Hematopoietic multipotent progenitor cell treated with erythropoietin and hydrocortisone succinate and interleukin-3 and kit ligand, for 4 days (in vitro differentiated cells): ENCODE measurements at places on chromosomes 2 and 18.

DNA sequence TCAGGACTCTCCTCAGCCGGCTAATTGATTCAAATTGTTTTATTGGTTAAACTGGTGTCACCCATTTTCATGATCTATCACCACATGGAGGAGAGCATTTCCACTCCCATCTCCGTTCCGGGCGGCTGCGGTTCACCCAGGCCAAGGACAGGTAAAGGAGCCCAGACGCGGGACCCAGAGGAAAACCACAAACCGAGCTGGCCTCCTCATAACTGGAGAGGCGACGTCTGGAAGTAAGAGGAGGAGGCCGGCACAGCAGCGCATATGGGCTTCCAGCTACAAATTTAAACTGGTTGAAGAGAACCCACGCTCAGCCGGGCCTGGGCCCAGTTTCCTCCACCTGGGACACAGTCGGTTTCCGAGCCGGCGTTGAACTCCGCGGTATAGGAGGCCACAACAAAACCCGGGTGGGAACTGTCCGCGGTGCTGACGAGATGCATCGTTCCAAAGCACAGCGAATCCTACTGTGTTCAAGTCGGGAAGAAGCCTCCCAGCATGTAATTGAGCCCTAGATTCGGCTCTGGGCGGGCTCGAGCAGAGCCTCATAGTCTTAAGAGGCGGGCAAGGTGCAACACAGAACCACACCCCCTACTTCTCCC lies 3.0 kb upstream of the SKOR2 start:
- peak; percentile 71 for DNase-seq

- peak; percentile 27 for DNase-seq
Measured at GRCh38 chr2:46576875-46577274, 97.5 kb downstream of the TMEM247 start.

GRCh38 chr2:218963601-218964000 lies 4.1 kb downstream of the CDK5R2 start:
- no peak for DNase-seq

- DNase-seq, result no peak
Measured at GRCh38 chr2:28276076-28276618, 116.5 kb upstream of the FOSL2 start.

GRCh38 chr18:25875551-25876240 lies 214.7 kb downstream of the SS18 start:
- DNase-seq, result peak; percentile 13

DNA sequence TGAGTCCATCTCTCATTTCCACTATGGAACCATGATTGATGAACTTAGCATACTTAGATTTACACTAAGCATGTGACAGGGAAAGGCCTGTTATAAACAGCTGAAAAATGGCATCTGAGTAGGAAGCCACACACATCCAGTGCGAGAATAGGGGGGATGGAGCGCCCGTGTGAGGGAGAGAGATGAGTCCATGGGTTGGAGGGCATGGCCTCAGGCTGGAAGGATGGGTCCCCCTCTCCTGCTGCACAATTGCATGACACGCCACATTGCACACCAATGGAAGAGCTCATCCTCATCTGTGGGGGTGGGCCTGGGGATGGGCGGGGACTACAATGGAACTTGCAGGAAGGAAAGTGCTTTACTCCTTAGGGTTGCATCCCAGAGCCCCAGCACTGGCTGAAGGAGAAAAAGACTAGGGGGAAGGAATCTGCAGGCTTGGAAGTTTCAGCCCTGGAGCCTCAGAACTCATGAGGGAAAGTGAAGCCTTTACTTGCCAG lies 46.4 kb upstream of the CXCR4 start:
- DNase-seq, result no peak

GRCh38 chr2:156800781-156801361 lies 364.7 kb downstream of the GPD2 start:
- DNase-seq, result no peak

- peak; percentile 64 for DNase-seq
Measured at GRCh38 chr18:62832282-62832681, 116.9 kb downstream of the PHLPP1 start.

DNA sequence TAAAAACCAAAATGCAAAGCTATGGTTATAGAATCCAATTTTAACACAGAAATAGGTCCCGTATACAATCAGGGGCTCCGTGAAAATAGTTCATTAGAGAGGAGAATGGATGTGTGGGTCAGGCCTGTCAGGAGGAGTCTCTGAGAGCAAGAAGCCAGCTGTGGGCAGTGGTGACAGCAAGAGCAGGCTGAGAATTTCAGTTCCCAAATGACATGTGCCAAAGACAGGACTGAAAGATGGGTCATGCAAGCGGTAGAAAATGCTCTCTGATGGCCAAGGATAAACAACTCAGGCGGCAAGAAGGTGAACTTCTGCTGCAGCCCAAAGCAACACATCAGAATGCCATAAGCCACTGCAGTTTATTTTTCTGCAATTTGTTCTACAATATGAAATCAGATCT lies 100.4 kb downstream of the CCDC141 start:
- DNase-seq, result no peak

DNA sequence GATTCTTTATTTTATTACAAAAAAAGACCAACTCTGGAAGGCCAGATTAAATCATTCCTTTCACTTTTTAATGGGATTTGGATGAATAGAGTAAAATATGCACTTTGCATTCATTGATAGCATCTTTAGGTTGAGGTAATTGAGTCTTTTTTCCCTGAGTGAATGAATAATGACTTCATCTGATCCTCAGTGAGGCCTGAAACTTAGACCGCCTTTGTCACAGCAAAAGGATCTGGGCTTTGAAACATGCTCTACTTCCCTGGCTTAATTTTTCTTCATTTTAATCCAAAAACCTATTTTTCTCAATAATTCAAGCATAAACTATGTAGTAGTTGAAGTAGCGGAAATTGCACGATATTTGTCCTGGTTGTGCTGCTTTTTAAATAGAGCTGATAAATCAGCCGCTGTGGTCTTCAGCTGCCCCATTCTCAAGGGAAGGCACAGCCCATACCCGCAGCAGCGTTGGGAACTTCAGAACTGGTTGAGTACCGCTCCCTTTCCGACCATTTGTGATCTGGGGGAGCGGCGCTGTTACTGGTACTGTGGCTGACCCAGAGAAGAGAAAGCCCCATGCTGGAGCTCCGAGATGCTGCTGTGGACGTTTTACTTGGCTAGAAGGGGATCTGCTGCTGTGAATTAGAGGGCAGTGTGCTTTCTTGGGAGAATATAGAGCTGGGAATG lies 145.3 kb upstream of the NFATC1 start:
- DNase-seq, result no peak

GRCh38 chr2:11683966-11684365 lies 14.0 kb upstream of the NTSR2 start:
- no peak for DNase-seq

- no peak for DNase-seq
Measured at GRCh38 chr2:45506756-45507155, 104.3 kb downstream of the SRBD1 start.

DNA sequence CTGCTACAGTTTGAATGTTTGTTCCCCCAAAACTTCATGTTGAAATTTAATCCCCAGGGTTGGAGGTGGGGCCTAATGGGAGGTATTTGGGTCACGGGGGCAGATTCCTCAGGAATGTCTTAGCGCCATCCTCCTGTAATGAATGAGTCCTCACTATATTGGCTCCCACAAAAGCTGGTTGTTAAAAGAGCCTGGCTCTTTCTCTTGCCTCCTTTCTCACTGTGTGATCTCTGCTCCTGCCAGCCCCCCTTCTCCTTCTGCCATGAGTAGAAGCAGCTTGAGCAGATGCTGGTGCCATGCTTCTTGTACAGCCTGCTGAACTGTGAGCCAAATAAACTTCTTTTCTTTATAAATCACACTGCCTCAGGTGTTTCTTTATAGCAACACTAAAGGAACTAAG lies 721.0 kb upstream of the PKDCC start:
- no peak for DNase-seq

DNA sequence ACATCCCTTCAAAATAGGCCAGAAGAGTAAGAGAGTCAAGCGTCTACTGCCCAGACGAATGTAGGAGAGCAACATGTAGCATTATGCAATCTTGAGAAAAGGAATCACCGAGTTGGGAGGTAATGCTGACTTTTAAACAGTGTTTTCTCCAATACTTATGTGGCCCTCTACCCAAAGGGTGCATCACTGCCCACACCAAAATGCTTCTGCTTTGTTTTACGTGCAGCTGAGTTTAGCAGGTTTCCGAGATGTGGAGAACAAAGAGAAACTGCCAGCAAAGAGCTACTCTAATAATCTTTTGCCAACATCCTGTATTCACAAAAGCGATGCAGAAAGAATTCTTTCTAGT lies 63.4 kb upstream of the ZEB2 start:
- peak; percentile 72 for DNase-seq

DNA sequence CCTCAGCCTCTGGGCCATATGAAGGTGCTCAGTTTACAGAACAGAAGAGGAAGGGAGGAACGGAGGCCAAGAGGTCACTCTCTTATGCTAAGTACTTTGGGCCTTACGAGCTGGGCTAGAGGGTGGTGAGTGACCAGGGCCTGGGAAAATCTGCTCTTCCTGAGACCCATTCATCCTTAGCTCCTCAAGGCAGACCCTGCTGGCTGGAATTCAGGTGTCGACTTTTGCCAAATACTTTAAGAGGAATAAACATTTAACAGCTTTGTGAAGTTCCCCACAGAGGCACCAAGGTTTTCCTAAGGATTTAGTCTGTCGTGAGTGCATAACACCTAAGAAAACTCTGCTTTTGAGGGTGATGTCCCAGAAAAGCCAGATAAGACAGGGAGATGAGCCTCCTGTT lies 129.7 kb upstream of the SIX2 start:
- no peak for DNase-seq

GRCh38 chr2:65165558-65165957 lies 35.7 kb upstream of the RAB1A start:
- peak; percentile 68 for DNase-seq

DNA sequence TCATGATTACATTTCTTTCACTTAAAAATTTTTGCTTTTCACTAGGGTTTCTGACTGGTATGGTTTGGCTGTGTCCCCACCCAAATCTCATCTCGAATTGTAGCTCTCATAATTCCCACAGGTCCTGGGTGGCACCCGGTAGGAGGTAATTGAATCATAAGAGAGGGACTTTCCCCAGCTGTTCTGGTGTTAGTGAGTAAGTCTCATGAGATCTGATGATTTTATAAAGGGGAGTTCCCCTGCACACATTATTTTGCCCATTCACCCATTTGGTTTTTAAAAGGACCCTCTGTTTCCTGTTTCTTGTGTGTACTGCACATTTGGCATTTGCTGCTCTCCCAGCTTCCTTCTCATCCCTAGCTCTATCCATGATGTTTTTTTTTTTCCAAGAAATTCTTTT lies 27.8 kb upstream of the NETO1 start:
- DNase-seq, result no peak

- no peak for DNase-seq
Measured at GRCh38 chr2:156792242-156792840, 356.2 kb downstream of the GPD2 start.

DNA sequence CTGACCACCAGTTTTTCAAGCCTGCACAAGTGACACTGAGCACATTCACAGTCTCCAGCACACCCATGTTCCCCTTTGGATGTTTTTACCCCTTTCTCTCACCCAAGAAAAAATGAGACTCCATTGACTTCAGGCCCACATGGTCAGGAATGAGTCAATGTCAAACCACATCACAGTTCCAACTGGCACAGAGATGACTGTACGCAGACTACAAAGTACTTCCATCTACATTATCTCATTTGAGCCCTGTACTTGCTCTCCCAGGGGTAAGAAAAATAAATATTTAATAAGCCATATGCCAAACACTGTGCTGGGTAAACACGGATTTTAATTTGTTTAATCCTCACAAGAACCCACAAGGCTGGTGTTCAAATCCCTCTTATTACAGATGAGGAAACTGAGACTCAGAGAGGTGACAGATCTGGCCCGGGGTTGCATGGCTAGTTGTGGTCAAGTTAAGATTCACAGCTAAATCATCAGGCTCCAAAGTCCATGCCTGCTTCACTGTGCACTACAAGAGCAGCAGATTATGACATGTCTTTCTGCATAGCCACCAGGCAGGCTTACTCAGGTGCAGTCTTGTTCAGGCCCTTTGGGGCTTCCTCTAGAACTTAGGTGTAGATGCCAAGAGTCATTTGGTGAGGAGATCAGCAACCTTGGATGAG lies 106.1 kb downstream of the TXNL1 start:
- DNase-seq, result no peak

DNA sequence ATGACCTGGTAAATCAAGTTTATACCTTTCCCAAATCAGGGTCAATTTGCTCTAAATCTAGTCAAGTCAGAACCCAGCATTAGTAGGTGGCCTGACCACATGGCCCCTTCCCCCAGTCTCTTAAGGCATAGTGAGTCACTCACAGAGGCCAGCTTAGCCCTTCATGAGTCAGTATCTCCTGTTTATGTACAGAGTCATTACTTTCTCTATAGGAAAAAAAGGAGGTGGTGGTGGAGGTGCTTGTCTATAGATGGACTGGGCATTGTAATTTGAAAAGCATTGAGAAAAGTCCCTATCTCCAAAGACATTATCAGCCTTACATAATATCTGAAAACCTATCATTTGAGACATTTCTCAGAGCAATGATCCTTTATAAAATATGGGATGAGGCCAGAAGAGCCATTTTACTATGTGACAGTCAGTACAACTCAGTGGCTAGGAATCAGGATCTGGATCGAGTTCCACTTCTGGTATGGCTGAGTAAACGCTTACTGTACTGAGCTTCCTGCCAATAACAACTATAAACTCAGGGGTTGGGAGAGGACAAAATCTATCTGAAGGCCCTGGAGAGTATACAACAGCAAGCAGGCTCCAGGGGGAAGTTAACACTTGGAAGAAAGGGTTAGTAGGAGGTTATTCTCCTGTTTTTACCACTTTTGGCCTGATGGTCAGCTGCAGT lies 22.5 kb upstream of the SIGLEC15 start:
- DNase-seq, result peak; percentile 31

DNA sequence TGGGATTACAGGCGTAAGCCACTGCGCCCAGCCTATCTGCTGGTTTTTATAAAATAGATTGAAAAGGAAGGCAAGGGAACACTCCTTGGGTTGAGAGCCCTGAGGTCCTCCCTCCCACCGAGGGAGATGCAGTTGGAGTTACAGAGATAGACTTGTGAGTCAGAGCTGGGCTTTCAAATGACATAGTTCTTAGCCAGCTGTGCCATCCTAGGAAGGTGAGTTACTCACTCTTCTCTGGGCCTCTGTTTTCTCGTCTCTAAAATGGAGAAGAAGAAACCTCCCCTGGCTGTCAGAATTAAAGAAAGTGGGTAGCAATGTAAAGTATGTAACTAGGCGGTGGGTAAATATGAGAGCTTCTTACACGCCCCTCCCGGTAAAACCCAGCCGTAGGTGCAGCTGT lies 2.4 kb downstream of the LRRFIP1 start:
- no peak for DNase-seq

DNA sequence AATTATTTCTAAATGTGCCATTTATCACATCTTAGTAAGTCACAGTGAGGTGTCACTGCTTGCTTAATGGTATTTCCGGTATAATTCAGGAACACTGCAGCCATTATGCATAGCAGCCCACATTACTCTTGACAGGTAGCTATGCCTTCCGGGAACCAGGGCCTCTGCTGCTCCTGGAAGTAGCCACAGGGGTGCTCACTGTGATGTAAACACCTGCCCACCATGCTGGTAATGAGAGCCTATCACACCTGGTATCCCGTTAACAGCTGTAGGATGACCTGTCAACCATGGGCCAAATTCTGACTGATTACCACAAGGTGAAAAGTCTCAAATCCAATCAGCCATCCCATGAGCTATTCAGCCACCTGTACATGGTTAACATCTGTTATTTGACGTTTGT lies 647.0 kb upstream of the NXPH2 start:
- no peak for DNase-seq
